ENCODE measurements at places on chromosomes 12 and 14. TPM values are rescaled to one million over a fixed set of nuclear protein-coding genes. Genes with fewer than 3 reads are reported as not detected.

- no peak for DNase-seq
These were observed 99.6 kb downstream of the LMO3 start for GRCh38 chr12:16506394-16506793.

- DNase-seq: no peak
These were observed 84.3 kb downstream of the ETNK1 start for GRCh38 chr12:22709292-22709691.

Gene REP15
- total RNA-seq: not detected

DNA sequence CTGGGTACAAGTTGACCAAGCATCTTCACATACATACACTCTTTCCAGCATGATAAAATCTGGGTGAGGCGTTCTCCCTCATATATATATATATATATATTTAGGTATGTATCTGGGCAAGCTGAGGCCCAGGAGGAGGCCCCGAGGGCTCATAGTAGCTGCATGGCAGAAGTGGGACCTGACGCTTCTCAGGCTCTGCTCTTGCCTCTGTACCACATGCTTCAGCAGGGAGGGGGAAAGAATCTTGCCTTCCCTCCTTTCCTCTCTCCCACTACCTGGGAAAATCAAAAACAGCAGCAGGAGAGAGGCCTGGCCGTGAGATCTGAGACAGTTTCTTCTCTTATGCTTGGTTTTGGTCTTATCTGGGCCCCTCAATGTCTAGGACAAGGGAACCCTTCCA is 9.2 kb downstream of the PPP1R1A start:
- DNase-seq: no peak

DNA sequence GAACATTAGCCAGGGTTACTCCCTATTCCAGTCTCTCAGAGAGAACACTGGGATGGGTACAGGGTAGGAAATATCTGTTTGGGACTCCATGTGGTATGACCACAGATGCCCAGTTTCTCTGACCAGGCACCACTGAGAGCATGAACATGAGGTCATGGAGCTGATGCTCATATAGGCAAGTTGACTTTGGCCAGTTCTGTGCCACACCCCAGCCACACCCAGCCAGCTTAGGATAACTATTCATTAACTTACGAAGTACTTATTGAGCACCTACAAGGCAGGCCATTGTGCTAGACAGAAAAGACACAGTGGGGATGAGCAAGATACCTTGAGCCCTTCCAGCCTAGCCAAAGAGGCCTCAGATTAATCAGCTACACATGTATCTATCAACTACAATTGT is 262.5 kb downstream of the DPF3 start:
- no peak for DNase-seq

Gene HNF1A
- total RNA-seq: not detected

GRCh38 chr14:81070511-81070910 is 115.1 kb downstream of the TSHR start:
- DNase-seq: no peak

DNA sequence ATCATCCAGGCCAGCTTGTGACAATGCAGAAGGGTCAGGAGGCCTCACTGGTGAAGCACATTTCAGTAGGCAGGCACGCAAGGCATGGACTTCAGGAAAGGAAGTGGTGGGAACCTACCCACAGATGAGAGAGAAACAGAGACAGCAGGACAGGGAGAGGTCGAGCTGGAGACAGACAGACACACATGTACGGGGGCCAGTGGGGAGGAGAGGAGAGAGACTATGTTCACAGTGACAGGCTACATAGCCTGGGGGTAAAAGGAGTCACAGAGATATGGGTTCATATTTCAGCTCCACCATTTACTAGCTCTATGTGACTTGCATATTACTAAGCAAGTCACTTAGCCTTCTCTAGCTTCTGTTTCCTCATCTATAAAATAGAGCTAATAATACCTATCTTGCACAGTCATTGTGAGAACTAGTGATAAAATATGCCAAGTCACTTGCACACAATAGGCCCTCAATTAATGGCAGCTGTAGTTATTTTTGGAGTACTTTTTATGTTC is 91.1 kb upstream of the FUT8 start:
- peak; percentile 22 for DNase-seq

DNA sequence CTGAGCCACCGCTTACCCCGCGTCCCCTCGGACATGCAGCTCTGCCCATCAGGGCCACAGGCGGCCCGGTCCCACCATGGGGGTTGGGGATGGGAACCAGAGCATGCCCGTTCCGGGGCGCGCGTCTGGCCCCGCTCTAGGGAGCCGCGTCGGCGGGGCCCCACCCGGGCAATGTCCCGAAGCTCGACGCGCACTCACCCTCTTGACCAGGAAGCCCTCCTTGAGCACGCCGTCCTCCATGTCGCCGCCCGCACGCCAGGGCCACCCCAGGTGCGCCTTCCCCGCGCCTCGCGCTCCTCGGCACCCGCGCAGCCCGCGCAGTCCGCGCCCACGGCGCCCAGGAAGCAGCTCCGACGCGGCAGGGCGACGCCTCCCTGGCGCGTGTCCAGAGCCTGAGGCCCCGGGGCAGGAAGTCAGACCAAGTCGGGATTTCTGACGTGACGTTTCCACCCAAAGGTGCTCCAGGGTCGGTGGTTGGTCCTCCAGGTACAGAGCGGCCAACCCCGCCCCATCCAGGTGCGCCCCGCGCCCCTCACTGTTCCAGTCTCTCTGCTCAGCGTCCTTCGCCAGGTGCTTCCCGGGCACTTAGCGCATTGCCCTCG is at the start of gene PLEK2:
TSS of gene PLEK2 (minus strand) at position 346 of the 602 bp plus-strand sequence. CDS start at position 240, 106 bp downstream.
- DNase-seq: peak; percentile 66

Gene ST8SIA1
- total RNA-seq: not detected

- DNase-seq: no peak
These were observed 56.1 kb downstream of the DAAM1 start for GRCh38 chr14:59244581-59244980.

DNA sequence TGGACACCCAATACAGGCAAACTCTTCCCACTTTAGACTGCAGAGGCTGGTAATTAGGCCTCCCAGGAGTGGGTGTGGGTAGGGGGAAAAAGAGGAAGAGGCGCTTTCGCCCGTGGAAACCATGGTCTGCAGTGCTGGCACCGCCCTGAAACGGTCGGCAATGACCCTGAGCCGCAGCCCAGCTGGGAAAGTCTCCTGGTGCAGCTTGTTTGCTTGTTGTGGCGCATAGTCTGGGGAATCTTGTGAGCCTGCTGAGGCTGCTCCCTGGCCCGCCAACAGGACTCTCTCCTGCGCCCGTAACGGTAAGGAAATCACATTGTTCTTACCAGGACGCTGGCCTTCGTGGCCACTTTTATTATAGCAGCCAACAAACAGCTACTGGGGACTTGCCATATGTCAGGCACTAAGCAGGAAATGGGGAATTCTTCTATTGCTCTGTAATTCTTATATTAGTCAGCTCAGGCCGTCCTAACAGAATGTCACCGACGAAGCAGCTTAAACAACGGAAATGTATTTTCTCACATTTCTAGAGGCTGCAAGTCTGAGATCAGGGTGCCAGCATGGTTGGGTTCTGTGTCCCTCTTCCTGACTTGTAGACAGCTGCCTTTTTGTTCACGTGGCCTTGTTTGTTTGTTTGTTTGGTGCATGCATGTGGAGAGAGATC is 52.5 kb upstream of the RIN3 start:
- peak; percentile 61 for DNase-seq

Gene LIN7A
- total RNA-seq: 0.12 TPM

GRCh38 chr14:37343307-37344094 is 145.8 kb downstream of the MIPOL1 start:
- no peak for DNase-seq

DNA sequence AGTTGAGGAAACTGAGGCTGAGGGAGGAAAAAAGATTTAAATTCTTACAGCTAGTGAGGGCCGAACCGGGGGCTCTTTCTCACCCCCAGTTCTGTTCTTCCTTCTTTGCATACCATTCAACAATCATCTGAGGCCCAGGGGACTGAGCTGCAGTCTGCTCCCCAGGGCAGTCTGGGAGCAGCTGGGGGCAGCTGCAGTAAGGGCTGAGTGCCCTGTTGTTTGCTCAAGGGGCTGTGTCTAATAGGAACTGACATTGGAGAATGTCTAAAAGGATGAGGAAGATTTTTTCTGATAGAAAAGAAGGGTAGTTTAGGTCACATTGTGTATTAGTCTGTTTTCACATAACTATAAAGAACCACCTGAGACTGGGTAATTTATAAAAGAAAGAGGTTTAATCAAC is 42.2 kb downstream of the SLC17A8 start:
- no peak for DNase-seq

Gene PRH2
- not detected for total RNA-seq

Gene KRT75
- total RNA-seq: 1.1 TPM

DNA sequence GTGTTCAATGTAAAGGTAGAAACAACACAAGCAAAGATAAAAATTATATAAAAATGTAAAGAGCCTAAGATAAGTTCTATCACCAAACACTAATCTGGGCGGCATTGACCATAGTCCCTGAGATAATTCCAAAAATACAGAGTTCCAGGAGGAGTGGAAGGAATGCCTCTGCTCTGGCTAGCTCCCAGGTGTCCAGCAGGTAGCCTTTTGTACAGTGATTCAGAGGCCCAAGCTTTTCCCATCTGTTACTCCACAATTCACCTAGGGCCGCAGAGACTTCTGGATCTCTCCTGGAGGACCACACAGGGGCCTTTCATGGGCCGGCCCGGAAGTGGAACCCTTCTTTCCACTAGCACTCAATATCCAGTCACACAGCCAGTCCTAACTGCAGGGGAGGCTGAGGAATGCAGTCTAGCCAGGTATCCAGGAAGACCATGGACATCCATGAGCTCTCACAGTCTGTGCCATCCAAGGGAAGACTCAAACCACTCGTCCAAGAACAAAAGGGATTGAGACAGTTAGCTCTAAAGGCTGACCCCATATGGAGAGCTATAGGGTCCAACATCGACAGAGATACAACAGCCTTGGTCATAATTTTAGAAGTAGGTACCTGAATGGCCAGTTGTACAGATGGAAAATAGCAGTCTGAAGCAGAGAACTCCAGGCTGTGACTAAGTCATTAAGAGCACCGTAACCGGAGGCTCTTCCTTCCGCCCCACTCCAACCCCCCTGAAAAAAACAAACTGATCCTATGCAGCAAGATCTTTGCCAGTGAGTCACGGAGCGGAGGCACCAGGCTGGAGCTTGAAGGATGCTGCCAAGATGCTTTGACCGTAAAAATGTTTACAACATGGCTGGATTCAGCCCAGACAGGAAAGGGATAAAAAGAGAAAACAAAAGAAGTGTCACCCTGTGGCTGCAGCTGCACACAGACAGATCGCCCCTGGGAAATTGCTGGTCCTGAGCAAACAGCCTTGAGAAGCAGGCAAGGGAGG is 204.8 kb downstream of the NUAK1 start:
- DNase-seq: peak; percentile 95

Gene IFI27L1
- 23.6 TPM for total RNA-seq

Gene PZP
- not detected for total RNA-seq

Gene MYF6
- not detected for total RNA-seq

GRCh38 chr12:109020796-109021380 is at the start of gene SVOP:
Gene SVOP, minus strand, starts transcription at chr12:109021068. Its CDS starts 200 bp downstream, at chr12:109020868.
- peak; percentile 84 for DNase-seq

GRCh38 chr12:67811437-67812361 is 163.2 kb downstream of the DYRK2 start:
- peak; percentile 77 for DNase-seq

- DNase-seq: no peak
These were observed 29.9 kb downstream of the PLEKHG7 start for GRCh38 chr12:92732716-92733115.

GRCh38 chr12:87897662-87898061 is 131.5 kb downstream of the C12orf50 start:
- DNase-seq: no peak

Gene ATL1
- 5.9 TPM for total RNA-seq

DNA sequence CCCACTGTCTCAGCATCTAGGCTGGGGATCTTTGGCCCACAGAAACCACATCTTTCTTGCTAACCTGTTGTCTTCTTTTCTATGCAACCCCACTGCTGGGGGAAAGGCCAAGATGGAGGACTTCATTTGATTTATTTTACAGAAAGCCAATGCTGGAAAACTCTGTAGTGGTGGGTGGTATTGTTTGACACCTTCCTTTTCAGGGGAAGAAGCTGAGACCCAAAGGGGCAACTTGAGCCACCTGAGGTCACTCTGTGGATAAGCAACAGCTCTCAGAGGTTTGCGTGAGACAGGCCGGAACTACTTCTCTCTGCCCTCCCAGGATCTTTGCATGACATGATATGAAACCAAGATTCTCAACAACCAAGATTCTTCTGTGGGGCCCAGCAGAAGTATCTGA is 645.2 kb downstream of the VRK1 start:
- no peak for DNase-seq

- DNase-seq: no peak
These were observed 242.2 kb upstream of the NPAS3 start for GRCh38 chr14:32696325-32697091.

Gene TAS2R20
- not detected for total RNA-seq

DNA sequence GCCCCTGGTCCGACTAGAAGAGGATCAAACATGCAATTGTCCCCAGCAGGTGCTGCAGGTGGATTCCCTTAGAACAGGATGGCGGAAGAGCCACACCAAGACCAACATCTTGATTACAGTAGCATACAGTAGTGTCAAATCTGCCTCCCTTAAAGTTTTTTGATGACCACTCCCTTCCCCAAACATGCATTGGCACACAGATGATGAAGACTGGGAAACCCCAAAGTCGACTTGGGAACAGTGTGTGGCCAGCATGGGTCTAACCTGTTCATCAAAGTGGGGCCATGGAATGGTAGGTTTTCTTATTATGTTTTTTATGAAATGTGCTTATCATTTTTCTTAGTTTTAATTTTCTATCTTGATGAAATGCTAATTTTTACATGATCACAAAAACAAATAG is 8.8 kb downstream of the PLXNC1 start:
- DNase-seq: no peak

DNA sequence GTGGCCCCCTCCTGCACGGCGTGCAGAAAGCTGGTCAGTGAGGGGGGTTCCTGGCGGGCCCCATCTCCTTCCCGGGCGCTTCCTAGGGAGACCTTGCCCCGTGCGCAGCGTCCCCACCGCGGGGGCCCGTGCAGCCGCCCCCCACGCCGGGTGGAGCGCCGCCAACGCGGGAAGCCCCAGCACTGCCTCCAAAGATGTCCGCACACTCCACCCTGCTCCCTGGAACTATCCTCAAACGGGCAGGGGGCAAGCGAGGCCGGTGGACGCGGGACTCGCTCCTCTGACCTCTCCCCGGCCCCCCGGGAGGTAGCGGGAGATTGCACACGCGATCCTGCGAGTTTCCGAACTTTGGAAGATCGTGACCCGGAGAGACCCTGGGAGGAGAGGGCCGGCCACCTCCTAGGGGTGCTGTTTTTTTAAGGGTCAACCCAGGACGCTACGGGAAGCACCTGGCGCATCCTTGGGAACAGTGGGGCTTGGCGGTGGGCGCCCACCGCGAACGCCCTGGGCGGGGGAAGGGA is 1.5 kb upstream of the FZD10 start:
- no peak for DNase-seq

- DNase-seq: peak; percentile 54
These were observed 27.1 kb downstream of the DEGS2 start for GRCh38 chr14:100132161-100132902.

Gene PLEKHD1
- total RNA-seq: not detected

Gene SLC5A8
- total RNA-seq: not detected

GRCh38 chr14:89992273-89992672 is 36.5 kb downstream of the TDP1 start:
- DNase-seq: no peak

Gene DDN
- not detected for total RNA-seq

GRCh38 chr12:132389526-132390286 is 60.3 kb upstream of the GALNT9 start:
- no peak for DNase-seq

Gene ATP5F1B
- total RNA-seq: 764 TPM

Gene SMOC1
- total RNA-seq: 5.9 TPM

- peak; percentile 48 for DNase-seq
These were observed 626.6 kb downstream of the DIO2 start for GRCh38 chr14:79584679-79585078.
